Stimulated activated CD8-positive, alpha-beta memory T cell treated with anti-CD3 and anti-CD28 coated beads, Interleukin-4, amount 100 ng/mL, for 24 hours (primary cell): ENCODE measurements at places on chromosomes 13 and 19.

DNA sequence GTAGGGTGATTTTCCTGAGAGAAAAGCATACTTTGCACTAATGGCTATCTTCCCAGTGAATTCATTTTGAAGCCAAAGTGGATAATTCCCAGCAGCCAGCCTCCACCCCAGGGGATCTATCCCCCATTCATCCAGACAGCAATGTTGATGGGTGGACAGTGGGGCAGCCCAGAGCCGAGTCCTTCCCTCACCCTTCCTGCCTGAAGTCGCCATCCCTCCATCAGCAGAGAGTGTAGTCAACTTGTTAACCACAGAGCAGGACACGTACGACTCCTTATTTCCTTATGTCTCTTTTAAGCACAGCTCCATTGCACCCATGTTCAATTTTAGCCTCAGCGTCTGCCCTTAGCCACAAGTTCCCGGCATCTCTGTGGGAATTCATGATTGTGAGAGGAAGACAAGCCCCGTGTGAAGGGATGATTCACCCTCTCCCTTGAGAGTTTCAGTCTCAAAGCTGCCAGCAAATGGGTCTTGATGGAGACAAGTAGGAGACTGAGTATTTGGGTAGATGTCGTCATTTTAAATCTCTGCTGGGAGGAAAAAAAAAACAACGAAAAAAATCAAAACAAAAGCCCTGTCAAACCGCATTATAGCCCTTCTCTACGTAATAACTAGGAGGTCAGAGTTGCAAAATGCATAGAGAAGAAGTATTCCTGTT is 58.3 kb upstream of the MEDAG start:
- no peak for DNase-seq

DNA sequence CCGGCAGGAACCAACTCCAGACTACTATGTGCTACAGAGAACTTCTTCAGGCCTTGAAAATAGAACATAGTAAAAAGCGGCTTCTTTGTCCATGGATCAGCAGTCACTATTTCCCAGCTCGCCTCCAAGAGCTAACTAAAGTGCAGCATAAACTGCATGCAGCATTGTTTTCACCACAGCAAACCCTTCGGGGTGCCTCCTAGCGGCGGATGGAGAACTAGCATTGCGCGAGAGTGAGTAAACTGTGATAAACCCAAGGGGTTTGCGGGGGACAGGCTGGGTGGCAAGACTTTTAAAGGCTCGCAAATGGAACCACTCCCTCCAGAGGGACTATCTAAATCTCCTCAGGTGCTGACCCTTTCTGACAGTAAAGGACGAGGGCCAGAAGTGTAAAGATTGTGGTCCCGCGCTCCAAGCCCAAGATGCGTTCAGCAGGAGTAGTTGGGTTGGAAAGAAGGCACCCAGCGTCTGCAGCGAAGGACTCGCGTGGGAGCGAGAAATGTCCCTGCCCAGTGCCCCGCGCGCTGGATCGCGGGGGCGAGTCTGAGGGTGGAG is 21.5 kb upstream of the SGCG start:
- DNase-seq = no peak

DNA sequence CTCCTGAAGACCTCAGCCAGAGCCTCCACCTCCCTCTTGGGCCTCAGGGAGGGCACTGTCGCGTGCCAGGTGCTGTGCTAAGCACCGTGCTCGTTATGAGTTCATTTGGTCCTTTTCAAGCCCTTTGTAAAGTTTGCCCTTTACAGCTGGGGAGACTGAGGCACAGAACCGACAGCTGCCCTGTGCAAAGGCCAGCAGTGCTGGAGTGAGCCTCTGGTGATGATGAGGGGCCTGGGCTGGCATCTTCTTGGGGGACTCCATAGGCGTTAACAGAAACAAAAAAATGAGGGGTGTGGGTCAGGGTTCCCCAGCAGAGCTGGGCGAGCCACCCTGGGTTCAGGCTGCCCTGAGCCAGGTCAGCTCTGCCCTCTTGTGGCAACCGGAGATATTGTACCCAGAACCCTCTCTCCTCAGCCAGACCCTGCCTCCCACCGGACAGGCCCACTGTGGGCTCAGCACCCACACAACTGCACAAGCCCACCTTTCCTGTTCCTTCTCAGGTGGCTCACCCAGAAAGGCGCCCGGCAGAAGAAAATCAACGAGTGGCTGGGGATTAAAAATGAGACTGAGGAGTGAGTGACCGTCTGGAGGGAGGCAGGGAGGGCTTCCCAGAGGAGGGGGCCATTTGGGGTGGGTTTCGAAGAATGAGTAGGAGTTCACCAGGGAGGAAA is 5.5 kb upstream of the IFI30 start:
- DNase-seq = no peak

DNA sequence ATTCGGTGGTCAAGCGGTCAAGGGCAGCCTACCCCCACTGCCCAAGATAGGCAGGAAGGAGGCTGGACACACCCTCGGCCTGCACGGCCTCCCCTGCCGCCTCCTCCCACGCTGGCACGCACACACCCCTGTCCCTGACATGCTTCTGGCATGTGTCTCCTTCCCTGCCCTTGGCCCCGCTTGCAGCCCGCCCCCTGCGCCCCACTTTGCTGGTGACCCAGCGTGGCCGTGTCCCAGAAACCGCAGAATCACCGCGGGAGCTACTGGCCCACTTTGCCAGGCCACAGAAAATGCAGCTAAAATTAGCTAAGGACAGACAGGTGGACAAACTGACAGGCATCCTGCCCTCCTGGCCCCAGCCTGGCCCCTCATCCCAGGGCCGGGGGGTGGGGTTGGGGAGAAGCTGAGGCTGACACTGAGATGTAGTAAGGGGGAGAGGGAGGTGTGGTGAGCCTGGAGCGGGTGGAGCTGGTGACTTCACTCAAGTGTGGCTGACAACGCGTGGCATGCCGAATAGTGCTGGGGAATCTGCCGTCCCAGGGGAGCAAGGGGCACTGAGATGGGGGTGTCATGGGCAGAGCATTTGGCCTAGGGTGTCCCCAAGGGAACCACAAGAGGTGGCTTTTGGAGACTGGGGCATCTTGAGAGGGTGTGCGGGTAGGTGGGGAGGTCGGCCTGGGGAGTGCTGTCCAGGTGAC is 2.4 kb downstream of the SHANK1 start:
- no peak for DNase-seq

DNA sequence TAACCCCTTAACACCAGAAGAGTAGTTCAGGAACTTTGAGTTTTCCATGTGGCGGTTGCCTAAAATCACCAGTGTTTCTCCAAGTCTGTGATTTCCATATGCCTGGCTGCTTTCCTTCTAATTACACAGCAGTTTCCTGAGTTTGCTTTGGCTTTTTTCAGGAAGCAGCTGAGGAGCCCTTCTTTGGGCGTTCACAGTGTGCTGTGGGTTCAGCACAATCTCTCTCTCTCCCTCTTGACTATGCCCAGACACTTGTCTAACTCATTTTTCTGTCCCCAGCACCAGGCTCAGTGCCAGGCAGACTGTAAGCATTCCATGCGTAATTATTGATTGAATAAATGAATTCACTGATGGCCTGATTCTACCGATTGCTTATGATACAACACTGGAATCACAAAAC is 19.7 kb downstream of the SCEL start:
- no peak for DNase-seq

DNA sequence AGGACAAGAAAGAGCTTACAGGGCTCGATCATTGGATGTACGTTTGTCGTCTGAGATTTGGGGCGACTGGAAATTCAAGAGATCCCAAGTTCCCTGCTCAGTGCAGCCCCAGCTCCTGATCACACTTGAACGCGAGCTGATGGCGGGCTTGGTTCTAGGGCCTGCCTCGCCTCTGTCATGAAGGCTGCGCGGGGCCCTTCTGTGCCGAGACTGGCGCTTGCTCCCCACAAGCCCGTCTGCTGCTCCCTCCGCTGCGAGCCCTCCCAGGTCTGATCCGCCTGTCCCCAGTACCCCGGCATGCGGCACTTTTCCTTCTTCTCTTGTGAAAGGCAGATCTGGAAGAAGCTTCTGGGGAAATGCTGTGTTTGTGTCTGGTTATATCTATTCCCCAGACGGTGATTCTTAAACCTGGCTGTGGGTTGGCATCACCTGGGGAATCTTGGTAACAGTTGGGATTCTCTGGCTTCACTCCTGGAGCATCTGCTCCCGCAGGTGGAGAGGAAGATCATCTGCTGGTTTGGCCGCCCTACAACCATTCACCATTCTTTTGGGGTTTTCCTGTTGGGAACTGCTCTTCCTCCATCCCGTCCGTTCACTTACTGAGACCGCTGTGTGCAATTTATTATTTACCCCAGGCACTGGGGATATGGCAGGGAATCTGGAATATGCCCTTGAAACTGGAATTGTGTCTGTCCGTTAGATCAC is 43.6 kb downstream of the SIPA1L3 start:
- DNase-seq = no peak

- DNase-seq = peak; percentile 21
Measured at GRCh38 chr13:32246468-32246867, 68.7 kb downstream of the ZAR1L start.

GRCh38 chr13:79735228-79735627 is 254.3 kb downstream of the NDFIP2 start:
- no peak for DNase-seq

GRCh38 chr13:114110091-114110829 is 22.2 kb downstream of the RASA3 start:
- DNase-seq = no peak

DNA sequence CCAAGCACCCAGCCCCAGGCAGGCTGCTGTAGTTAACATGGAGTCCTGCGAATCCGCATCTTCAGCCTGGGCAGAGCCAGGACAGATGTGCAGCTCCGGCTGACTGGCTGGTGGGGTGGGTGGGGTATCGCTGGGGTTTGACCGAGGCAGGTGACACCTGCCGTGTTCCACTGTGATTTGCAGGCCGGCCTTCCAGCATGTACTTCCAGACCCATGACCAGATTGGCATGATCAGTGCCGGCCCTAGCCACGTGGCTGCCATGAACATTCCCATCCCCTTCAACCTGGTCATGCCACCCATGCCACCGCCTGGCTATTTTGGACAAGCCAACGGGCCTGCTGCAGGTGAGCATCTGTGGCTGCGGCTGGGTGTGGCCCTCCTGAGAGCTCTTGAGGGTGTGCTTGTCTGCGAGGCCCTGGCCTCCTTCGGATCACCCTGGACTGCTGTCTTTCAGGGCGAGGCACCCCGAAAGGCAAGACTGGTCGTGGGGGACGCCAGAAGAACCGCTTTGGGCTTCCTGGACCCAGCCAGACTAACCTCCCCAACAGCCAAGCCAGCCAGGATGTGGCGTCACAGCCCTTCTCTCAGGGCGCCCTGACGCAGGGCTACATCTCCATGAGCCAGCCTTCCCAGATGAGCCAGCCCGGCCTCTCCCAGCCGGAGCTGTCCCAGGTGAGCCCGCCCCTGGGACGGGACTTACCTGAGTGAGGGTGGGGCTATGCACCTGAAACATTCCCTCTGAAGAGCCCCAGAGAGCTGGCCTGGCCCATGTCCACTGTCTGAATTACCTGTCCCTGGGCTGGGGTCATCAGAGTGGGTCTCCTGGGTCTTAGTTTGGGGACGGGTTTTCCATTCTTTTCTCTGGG is 30.6 kb downstream of the CERS1 start:
- DNase-seq = no peak

- DNase-seq = no peak
Measured at GRCh38 chr19:31266731-31267130, 82.5 kb downstream of the TSHZ3 start.

GRCh38 chr13:31912647-31913401 is 118.8 kb upstream of the FRY start:
- no peak for DNase-seq

DNA sequence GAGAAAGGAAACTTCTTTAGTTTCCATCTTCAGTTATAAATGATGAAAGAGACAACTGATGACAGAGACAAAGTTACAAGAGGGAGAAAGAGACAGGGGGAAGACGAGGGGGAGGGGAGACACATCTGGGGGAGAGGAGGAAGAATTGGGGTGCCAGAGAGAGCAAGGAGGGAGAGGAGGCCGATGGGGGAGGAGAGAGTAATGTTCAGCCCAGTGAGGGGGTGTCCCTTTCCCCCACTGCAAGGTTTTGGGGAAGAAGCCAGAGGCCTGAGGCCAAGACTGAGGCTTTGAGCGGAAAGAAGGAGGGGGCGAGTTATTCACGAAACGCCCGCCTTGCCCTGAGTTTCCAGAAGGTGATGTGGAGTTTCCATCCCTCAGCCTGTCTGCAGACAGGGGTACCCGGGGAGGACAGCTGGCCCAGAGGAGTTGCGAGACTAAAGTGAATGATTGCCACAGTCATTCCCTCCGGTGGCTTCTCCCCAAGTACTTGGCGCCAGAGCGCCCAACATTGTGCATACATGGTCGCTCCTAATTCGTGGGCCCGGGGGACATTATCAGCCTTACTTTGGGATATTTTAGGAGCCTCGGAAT is 558 bp upstream of the PPAN start:
- DNase-seq = peak; percentile 69

DNA sequence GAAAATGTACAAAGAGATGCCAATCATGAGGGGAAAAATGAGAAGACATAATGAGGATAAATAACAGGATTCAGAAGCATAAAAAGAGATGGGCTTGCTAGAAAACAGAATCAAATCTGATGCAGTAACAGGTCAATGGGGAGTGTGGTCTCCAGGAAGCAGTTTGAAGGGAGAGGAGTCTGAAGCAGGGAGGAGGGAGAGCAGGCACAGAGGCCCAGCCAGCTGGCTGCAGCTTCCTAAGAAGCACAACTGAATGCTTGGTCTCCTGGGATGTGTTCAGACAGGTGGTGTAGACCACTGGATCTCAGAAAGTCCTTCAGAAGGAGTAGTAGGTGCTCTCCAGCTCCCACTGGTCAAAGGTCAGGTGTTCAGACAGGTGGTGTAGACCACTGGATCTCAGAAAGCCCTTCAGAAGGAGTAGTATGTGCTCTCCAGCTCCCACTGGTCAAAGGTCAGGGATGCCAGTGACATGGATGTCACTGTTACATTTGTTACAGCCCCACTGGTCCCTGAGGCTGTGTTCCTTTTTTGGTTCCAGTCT is 68.3 kb upstream of the UBAC2 start:
- no peak for DNase-seq

DNA sequence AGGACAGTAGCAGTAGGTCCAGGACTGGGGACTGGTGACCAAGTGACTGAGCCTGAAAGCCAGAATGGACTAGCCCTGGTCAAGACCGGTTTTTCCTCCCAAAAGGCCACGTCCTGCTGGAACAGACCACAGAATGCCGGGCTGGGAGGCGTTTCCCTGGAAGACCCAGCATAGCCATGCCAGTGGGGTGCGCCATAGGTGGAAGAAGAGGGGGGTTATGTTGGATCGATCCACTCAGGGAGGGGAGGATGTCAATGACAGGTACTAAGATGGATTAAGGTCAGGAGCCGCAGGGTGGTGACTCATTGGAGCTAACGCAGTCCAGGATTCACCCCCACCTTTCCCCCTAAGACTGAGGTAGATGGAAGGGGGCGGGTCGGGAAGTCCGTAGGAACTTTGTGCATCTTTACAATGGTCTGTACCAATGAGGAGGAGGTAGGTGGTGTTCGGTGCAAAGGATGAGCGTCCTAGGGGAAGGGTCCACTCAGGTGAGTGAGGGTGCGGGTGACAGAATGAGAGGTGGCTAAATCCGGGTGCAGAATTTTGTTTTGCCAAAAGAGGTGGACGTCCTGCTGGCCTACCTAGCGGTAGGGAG is 21.0 kb downstream of the VASP start:
- DNase-seq = no peak

GRCh38 chr19:14272623-14273022 is 66.7 kb upstream of the ADGRL1 start:
- no peak for DNase-seq

GRCh38 chr13:98324105-98324504 is 147.0 kb upstream of the RNF113B start:
- DNase-seq = no peak
